ENCODE measurements at places on chromosomes 7 and 10.

DNA sequence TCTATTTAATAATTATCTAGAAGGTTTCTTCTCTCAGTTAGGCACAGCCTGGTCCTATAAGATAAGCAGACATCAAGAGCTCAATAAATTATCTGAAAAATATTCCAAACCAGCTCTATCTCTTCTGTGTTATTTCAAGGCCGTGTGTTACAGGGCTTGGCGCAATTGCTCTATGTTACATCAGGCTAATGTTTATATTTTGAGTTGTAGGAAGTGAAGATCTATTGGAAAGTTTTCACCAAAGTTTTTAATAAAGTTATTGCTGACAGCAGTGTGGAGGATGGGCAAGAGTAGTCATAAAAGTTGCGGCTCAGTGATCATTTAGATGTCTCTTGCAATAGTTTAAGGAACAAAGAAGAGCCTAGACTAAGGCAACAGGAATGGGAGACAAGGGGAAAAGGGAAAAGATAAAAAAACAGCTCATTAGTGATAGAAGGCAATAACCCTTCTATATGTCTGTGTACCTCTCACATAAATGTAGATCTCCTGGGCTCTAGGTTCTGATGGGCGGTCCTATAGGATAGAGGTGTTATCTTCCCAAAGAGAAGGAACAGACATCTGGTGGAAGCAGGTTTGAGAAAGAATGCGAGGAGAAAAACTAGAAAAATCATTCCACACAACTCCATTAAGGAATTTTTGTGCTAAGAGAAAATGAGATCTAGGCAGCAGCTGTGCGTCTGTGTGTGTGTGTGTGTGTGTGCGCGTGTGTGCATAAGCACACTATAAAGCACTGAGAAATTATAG, 5.9 kb upstream of the ANKRD7 start:
- no peak for DNase-seq

- DNase-seq: peak; percentile 29
These were observed 33.1 kb downstream of the HABP2 start for GRCh38 chr10:113585949-113586348.

GRCh38 chr10:98608411-98608810, 161.7 kb upstream of the HPS1 start:
- no peak for DNase-seq

DNA sequence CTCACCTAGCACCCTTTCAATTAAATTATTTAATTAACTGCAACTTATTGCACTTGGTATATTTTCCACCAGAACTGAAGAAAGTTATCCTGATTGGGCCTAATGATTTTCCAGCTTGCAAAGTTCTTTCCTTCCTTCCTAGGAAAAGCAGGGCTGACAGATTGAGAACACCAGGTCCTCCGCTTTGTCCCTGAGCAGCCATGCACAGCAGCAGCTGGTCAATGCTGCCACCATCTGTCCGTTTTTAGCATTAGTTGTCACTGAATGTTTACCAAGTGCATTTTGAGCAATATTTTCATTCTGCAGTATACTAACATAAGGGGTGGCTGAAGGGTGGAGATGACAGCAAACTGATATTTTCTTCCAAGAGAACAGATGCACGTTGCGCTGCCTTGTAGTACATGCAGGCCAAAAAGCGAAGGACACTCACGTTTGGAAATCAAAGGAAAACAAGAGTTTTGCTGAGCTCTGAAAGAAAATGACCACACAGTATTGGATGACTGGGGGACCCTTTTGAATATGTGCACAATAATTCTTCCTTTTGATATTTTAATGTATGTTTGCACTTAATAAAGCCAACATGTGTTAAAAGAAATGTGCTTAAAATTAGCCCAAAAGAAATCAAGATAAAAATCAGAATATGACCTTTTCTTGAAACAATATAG, 248.8 kb upstream of the PTN start:
- peak; percentile 34 for DNase-seq

DNA sequence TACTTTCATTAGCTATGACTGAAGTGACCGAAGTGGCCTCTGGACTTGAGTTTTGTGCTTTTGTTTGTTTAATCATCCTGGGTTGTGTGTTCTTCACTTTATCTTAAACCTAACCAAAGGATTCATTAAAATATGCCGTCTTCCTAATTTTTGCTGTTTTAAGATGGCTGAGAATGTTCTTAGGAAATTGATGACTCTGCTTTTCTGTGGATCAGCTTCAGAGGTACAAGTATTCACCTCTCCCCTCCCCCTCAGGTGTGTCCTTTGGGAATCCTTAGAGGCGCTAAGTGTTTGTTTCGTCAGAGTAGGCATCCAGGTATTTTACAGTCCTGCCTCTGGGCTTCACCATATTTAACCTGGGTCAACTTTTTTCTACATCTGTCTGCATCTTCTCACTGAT, 1.1 kb downstream of the CCDC126 start:
- DNase-seq: no peak

GRCh38 chr10:88493691-88494483, 89.2 kb downstream of the RNLS start:
- no peak for DNase-seq

DNA sequence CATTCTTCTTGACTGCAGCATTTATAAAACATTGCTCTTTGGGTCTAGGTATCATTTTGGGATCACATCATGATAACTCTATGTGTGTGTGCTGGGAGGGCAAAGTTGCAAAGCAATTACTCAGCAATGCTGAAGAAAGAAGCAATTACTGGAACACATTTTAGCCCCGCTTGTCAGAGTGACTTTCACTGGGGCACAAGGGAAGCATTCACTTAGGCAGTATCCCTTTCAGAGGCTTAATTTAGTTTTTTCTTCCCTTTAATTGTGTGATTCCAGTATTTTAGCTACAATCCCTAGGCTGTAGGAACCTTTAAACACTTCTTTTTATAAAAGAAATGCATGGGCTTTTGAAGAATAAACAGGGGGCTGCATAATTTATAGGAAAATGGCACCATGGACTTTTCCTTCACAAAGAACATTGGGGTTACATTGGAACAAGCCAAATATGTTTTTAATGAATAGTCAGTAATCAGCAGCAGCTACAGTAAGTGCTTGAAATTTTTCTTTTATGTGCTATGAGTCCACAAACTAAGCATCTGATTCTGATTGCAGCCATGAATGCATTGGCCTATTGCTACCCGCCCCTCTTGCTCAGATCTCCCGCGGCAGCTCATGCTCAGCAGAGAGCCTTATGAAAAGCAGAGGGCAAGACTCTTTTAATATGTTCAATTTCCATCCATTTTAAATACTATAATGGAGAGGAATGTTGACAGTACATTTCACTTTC, 51.2 kb upstream of the NXPH1 start:
- no peak for DNase-seq

DNA sequence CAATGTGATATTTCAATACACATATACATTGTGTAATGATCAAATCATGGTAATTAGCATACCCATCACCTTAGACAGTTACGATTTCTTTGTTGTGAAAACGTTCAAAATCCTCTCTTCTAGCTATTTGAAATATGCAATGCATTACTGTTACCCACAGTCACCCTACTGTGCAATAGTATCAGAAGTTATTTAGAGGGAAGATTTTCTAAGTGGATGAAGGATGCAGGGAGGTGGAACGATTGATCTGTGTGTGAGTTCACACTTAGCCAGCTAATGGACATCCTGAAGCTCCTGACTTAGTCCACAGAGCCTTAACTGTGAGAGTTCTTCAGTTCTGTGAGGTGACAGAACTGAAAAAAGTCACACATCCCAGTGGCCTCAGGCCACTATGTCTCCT, 97.2 kb upstream of the LAMB4 start:
- DNase-seq: peak; percentile 75

DNA sequence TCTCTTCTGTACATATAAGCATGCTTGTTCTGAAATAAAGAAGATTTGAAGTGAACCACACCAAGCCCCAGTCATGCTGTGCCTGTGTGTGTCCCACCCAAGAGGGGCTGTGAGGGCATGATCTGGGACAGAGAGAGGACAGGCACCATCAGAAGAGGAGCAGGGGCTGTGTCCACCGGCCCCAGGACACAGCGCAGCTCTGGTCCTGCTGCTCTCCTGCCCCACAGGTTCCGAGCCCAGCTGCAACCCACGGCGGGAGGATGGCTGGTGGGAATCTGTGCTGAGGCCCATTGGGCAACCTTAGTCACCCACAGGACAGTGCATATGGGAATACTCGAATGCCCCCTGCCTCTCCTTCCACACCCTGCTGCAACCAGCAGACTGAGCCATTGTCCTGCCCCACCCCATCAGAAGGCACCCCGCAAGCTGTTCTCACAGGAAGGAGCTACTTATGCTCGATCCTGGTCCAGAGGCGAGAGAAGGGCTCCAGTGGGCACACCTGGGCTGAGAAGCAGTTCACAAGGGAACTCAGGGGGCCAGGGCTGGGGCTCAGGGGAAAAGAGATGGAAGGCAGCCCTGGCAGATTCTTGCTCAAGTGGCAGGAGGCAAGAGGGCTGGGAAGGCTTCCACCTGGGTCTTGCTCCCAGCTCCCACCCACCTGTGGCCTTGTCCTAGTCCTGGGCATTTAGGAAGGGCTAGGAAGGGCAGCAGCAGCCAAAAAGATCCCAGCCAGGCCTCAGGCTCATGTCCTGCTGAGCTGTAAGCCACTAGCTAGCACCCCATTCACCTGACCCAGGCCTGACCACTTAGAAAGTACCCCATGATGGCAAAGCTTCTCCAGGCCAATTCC, 31.9 kb downstream of the LDB3 start:
- no peak for DNase-seq

DNA sequence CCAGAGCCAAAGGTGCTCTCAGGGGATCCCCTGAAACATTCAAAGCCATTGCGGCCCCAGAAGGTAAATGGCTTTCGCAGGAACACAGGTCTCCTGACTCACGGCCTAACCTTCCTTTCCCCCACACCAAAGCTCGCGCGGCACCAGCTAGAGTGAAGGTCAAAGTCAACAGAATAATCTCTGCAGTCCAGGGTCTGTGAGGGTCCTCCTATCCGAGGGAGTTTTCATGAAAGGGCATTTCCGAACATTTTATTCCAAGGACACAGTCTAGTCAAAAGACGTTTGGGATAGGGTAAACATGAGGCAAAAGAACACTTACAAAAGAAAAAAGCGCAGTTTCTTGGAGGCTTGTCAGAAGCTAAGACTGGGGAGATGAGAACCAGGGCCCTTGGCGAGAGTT, 559 bp upstream of the STEAP2 start:
- no peak for DNase-seq

DNA sequence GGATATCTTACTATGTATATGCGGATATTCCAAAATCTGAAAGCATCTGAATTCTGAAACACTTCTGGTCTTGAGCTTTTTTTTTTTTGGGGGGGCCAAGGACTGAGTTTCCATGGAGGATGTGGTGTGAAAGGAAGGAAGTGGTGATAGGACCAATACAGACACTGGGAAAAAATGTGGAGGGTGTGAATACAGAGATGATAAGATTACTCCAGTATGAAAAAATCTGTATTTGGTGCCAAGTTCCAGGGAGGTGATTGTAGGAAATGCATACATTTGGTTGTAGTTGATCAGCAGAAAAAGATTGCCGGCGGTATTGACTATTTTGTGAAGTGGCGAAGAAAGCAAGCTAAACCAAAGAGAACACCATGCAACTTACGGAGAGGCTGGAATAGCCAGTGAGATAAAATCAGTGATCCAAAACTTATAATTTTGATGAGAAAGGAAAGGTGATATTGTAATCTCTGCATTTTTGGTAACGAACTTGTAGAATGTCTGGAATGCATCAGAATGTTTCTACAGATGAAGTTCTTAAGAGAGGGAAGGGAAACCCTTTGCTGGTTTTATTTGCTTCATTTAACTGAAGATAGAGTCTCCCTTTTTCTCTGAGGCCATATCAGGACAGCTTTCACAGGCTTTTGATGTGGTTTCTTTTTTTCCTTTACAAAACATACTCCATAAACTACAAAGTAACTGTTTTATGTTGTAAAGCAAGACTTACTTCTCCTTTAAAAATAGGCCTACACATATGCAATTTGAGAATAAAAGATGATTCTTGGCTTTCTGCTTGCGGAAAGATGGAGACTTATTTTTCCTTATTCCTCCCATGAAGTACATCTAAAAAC, 6.0 kb downstream of the WDR37 start:
- no peak for DNase-seq

DNA sequence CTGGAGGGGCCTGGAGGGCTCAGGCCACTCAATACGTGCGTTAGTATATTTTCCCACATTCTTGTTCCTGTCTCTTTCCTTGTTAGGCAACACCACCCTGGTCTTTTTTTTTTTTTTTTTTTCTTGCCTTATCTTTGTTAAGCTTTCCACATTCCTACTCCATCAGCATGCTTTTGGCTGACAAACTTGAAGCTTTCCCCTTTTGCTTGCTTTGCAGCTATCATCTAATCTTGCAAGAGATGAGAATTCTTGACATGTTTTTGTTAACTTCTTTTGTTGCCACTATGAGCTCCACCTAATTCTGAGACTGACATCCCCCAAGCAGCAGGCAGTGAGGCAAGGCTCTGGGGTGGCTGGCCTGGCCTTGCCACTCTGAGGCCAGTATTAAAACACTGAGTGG, 52.5 kb upstream of the NRP1 start:
- no peak for DNase-seq

DNA sequence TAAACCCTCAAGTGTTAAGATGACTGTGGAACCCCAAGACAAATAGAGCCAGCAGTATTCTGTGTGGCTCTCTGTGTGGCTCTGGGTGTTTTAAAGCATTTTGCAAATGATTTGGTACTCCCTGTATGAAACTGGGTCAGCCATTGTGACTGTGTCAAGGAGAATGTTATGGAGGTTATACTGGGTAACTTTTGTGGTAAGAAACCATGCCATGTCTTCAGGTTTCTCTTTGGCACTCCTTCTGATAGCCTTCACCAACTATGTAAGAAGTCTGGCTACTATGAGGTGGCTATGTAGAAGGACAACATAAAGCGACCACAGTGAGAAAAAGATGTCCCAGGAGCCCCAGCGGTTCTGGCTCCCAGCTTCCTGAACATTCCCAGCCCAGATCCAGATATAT, 226.6 kb upstream of the RHOBTB1 start:
- no peak for DNase-seq

Data from Caki2 (cell line).